Cerebellar nuclear complex (tissue), 1 donor: ENCODE measurements at places on chromosomes 4 and X.

DNA sequence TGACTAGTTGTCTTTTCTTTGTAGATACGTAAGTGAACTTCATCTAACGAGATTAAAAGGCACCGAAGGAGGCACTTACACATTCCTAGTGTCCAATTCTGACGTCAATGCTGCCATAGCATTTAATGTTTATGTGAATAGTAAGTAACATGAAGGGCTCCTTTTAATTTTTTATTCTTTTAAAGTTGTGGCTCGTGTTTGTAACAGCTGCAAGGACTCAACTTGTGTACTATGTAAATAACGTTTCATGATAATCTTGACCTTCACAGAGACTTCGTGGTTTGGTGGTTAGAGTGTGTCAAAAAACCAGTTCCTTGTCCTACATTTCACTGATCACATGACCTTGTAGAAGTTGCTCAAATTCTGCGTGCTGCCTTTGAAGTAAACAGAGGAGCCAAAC lies 51.6 kb downstream of the KIT start:
- no peak for DNase-seq

DNA sequence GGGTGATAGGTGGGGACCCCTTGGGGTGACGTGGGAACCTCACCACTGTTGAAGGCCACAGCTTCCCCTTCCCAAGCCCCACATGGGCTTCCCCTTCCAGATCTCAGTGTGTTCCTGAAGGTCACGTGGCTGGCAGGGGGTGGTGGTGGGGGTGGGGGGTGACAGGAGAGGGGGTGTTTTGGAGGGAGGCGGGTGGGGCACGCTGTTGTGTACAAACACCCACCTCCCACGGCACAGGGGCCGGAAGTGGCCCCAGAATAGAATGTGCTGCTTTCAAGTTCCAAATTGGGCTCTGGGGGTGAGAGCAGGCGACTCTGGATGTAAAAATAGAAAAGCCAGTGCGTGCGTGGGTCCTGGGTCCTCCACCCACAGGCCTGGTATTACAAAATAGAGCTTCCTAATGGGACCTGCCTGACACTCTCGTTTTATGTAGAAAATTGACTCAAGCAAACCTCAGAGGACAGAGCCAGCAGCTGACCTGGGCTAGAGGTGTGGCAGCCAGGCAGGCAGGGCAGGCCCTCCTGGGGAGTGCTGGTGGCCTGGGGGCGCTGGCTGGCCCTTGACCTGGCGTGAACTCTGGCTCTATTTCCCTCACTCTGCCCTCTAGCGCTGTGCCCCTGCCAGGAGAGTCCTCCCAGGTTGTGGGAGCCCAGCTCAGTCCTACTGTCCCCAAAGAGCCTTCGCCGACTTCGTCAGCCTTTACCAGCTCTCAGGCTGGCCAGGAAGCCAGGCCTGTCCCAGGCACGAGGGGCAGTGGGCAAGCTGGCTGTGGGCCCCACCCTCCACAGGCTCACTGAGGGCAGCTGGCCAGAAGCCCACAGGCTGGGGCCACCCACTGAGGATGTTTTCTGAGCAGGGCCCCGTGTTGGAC lies 5.4 kb upstream of the SH3BP2 start:
- no peak for DNase-seq

DNA sequence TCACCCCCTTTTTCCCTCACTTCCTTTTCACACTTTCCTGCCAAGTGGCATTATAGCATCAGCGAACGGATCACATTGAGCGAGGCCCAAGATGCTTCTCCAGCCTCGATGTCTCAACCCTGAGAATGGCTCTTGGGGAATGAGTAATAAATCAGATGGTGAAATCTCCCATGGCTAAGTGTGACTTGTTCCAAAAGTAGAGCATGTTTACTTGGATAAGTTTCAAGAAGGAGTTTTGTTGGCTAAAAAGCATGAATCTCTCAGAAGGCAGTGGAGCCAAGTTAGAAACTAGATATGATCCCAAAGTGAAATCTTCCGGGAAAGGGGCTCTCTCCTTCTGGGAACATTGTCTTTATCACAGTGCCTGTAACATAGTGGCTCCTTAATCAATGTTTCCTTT lies 316.3 kb downstream of the CAMK2D start:
- no peak for DNase-seq

GRCh38 chr4:65089666-65090065 lies 580.6 kb downstream of the EPHA5 start:
- no peak for DNase-seq
